ENCODE measurements at places on chromosomes 13 and 19.

- DNase-seq, result no peak
Observed at GRCh38 chr13:89267734-89268133, 1596.6 kb downstream of the SLITRK5 start.

DNA sequence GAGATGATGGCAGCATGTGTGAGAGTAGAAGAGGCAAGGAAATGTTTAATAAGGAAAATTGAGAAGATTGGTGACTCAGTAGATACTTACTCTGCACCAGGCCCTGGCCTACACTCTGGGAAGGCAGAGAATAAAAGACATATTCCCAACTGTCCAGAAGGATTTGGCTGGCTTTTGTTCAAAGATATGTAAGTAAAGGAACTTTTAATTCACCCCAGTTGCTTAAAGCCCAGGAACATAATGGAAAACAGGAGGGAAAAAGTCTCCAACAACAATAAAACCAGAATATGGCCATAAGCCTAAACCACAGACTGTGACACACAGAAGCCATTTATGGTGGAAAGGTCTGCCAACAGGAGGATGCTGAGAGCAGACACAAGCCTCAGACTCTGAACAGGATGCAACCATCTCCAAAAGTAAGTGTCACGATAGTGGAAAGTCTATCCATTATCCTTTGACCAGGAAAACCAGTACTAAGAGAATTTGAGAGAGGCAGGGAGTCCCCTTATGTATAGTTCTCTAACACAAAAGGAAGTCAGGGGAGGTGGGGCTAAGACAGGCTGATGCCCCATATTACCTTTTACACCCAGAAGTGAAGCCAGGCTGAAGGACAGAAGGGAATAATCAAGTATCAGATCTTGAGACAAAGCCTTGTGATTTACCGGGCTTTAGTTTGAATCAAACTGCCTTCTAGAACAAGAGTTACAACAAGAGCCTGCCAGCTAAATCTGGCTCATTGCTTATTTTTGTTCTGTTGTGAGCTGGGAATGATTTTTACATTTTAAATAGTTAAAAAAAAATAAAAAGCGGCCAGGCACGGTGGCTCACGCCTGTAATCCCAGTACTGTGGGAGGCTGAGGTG is 169.5 kb upstream of the STARD13 start:
- no peak for DNase-seq

DNA sequence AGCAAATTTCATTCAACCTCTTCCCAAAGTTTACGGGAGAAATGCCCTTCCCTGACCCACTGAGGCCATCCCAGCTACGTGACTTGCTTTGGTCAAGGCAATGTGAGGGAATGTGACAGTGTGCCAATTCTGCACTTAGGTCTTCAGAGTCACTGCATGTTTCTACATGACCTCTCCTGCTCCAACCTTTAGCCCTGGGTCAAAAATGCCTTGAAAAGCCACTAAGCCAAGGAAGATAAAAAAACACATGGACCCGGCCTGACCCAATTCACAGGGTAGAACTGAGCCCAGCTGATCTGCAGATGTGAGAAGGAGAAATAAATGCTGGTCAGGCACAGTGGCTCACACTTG is 30.0 kb downstream of the ZNRF4 start:
- no peak for DNase-seq

GRCh38 chr19:23758187-23759074 is at the start of gene ZNF681:
Gene ZNF681 (minus strand): TSS chr19:23758891. CDS start chr19:23758749, 142 bp downstream.
- DNase-seq, result peak; percentile 61

GRCh38 chr13:53124623-53125022 is 96.0 kb downstream of the OLFM4 start:
- no peak for DNase-seq

DNA sequence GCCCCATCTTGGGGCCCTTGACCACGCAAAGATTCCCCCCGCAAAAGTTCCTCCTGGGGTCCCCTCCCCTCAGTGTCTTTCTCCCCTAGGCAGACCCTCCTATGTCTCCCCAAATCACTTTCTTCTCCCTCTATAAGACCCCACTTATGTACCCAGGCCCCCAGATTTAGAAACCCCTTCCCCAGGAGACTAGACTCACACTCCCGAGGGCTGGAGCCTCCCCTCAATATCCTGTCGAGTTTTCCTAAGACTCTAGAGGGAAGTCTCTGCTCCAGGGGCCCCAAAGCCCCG is 1.4 kb downstream of the SLC1A5 start:
- DNase-seq, result no peak

DNA sequence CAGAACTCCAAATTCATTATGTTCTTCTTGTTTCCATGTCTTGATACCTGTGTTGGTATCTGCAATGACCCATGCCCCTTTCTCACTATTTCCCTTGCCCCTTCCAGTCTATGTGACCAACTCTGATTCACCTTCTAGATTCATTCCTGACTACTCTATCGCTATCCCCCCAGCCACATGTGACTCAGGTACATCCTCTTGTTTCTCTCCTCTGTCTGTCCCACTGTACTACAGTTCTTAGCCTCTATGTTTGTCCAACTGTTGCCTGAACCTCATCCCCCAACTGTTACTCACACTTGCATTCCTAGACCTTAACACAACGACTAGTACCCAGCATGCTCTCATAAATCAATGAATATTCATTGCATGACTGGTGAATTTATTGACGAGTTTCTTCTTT is 10.0 kb upstream of the FLT3 start:
- no peak for DNase-seq

DNA sequence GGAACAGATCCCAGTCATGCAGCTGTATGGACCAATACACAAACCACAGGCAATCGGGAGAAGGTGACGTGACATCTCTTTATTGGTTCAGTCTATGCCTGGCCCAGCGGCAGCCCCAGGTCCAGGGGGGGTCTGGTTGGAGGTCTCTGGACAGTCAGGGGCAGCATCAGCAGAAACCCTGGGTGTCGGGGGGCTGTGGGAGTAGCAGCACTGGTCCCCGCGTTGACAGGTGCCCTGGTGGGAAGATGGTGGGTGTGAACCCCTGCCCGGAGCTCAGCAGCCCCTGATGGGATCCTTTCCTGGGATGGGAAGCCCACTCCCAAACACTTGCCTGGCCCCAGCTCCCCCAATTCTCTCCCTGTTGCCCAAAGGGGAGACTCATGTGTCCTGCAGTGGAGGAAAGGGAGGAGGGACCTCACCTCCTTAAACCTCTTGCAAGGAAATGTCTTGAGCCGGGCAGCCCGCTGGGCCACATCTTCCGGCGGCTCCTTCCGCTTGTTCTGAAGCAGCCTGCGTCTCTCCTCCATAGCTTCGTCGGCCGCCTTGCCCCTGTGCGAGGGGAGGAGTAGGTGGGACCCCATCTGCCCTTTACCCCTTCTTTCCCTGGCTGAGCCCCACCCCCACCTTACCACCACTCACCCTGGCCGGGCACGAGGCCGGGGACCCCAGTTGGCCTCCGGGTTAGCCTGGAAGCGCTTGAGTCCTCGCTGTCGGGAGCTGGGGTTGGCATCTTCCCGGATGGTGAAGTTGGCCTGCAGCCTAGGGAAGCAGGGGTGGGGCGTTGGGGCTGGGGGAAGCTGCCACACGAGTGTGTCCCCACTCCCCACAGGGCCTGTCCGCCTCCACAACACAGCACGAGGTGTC is 2.4 kb upstream of the LYL1 start:
- no peak for DNase-seq

GRCh38 chr13:30679483-30680330 is 55.6 kb upstream of the ALOX5AP start:
- DNase-seq, result no peak

- no peak for DNase-seq
Observed at GRCh38 chr19:35760711-35761349, 2.9 kb downstream of the PROSER3 start.

GRCh38 chr19:38213911-38214625 is 10.0 kb downstream of the DPF1 start:
- peak; percentile 33 for DNase-seq

DNA sequence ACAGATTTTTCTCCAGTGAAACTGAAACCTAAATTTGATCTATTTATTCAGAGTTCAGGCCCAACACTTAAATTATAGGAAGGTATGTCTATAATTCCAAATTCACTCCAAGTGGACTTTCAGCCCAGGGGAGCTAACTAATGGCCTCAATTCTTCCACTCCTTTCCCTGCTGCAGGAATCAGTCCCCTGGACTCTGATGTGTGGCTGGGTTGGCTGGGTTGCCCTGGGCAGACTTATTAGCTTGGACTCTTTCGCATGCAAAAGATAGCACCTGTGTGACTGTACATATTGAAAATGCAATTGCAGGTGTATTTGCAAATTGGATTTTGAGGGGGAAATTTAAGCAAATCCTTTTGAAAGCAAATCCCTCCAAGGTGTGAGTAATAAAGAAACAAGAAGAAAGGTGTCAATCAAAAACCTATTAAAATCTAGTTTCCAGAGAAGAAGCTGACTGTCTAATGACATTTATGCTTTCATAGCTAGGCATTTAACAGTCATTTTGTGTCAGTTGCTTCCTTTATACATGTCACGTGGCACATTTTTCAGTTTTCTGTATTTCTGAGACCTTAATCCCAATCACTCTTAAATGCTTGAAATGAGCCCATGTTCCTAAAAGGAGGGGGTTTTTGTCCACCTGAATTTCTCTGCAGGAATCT is 42.7 kb downstream of the KLF5 start:
- no peak for DNase-seq

- DNase-seq, result no peak
Observed at GRCh38 chr19:31357315-31357673, 8.1 kb upstream of the TSHZ3 start.

GRCh38 chr19:38046254-38047048 is 139.4 kb downstream of the SIPA1L3 start:
- DNase-seq, result no peak

DNA sequence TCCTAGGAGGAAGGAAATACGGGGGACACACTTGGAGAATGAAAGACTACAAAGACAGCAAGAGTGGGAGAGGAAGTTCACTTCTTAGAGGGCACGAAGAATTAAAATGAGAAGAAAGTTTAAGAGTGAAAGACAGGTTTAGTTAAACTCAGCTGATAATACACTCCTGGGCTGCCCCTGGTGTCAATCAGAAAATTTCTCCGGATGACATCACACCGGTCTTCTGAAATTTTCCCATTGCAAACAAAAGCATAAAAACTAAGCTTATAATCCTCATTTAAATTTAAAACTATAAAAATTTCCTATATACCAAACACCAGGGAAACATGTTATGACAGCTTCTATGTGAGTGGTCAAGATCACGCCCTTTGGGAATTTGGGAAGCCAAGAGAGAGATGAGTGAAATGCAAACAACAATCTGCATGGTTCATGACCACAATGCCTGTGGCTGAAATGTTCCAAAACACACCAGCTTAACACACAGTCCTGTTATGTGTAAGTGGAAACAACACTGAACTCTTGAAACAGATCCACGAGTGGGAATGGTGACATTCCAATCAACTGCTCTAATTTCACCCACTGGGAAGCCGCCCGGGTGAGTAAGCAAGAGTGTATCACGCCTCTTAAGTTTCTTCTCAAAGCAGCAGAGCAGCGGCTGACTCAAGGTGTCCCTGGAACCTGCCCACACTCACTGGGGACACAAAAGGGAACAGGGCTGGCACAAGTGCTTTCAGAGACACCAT is 49.0 kb downstream of the BRD4 start:
- DNase-seq, result no peak

DNA sequence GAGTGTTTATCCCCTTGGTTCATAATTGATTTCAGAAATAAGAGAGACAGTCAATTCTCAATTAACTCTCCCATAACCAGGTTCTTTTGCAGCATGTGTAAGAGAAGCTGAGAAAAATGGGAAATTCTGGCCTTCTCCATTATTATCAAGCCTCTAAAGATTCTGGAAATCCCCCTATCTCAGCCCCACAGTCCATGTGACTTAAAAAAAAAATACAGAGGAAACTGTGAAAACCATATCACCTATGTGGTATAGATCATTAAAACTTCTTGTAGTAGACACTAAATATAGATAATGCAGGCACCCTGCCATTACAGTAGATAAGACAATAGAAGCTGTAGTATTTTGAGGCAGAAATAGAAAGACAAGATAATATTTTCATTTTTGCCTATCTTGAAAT is 34.3 kb upstream of the SOHLH2 start:
- DNase-seq, result no peak

DNA sequence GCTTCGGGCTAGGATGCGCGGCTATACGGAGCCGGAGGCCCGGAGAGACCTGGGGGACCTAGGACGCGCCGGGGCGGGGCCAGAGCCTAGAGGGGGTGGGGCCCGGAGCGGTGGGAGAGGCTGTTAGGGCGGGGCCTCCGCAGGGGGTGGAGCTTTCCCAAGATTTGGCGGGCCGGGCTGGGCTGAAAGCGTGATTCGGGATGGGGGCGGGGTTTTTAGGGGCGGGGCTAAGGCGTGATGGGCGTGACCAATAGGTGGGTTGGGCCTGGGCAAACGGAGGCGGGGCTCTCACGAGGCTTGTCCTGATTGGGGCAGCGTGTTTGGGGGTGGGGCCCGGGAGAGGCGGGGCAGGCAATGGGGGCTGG is 439 bp downstream of the RAB11B start:
- peak; percentile 85 for DNase-seq

GRCh38 chr13:41456768-41457588 is at the start of gene RGCC:
Gene RGCC (plus strand): TSS chr13:41457550. CDS start chr13:41457708, 158 bp downstream.
- peak; percentile 77 for DNase-seq

- DNase-seq, result no peak
Observed at GRCh38 chr19:36047835-36048234, 6.2 kb downstream of the THAP8 start.

- DNase-seq, result no peak
Observed at GRCh38 chr19:12833418-12833737, 1.0 kb downstream of the RTBDN start.

- DNase-seq, result no peak
Observed at GRCh38 chr19:22545751-22546150, 88.4 kb upstream of the ZNF492 start.

DNA sequence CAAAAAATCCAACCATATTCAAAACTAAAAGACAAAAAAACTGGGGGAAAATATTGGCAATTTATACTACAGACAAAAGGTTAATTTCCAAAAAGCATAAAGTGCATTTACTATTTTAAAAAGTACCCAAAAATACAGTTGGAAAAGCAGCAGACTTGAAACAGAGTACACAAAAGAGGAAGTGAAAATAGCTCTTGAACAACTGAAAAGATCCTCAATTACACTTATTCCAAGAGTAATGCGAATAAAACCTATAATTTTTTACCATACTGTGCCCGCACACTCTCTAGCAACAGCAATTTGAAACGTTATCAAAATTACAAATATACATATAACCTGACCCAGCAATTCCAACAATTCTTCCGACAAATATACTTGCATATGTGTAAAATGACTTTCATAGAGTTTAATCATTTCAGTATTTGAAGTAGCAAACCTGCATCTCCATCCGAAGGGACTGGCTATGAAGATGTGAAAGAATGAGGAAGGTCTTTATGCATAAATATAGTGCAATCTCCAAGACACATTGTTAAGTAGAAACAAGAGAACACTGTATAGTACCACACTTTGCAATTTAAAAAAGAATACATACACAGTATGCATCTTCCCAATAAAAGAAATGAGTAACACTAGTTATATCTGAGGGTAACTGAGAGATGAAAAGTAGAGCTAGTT is 25.4 kb downstream of the ALG5 start:
- no peak for DNase-seq

All from activated CD4-positive, CD25-positive, alpha-beta regulatory T cell (primary cell).